T-helper 1 cell (primary cell): ENCODE measurements at places on chromosomes 4 and X.

GRCh38 chr4:66777097-66777496, 768.2 kb downstream of the CENPC start:
- DNase-seq, result no peak

- DNase-seq, result no peak
These were observed 36.7 kb downstream of the DIAPH2 start for GRCh38 chrX:96721354-96721753.

DNA sequence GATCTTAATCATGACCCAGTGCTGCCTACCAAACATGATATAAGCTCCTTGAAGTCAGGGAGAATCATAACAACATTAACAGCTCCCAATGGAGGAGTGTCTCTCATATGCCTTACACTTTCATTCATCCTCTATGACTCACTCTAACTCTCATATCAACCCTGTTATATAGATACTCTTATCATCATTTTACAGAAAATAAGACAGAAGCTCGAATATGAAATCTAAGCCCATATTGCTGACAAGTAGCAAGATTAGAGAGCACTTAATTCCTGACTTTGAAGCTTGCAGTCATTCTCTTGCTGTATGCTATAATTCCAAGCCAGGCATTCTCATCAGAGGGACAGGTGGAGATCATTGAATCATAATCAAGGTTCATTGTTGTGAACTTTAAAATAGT, 476.7 kb upstream of the ATOH1 start:
- no peak for DNase-seq

- DNase-seq, result no peak
These were observed 46.6 kb upstream of the HS6ST2 start for GRCh38 chrX:133005042-133005441.

- DNase-seq, result no peak
These were observed 4.0 kb upstream of the MSX1 start for GRCh38 chr4:4855301-4856070.

- no peak for DNase-seq
These were observed 28.9 kb upstream of the APOOL start for GRCh38 chrX:84974803-84975202.

GRCh38 chrX:31209005-31209628, 137.3 kb upstream of the FTHL17 start:
- DNase-seq, result no peak

- no peak for DNase-seq
These were observed 100.3 kb upstream of the PDE5A start for GRCh38 chr4:119728692-119729593.

GRCh38 chrX:131072871-131073571, 14.9 kb downstream of the ARHGAP36 start:
- DNase-seq, result no peak
